ENCODE measurements at places on chromosomes 1 and 21.
A peak's percentile ranks its signal among the peaks of the same experiment; 100 is the strongest.

DNA sequence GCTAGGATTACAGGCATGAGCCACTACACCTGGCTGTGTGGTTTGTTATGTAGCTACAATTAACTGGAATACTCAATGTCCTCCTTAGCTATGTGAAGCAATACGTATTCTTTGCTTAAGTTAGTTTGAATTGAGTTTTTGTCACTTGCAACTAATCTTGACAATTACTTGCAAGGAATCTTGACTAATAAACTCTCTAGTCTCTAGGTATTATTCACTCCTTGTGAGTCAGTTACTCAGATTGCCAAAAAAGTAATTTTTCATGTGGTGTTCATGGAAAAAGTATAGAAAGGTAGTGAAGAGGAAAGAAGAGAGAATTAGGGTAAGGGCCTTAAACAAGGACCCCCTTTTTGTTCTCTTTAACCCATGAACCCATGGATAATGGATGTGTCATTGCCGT, 7.6 kb upstream of the SNX27 start:
- DNase-seq = no peak

DNA sequence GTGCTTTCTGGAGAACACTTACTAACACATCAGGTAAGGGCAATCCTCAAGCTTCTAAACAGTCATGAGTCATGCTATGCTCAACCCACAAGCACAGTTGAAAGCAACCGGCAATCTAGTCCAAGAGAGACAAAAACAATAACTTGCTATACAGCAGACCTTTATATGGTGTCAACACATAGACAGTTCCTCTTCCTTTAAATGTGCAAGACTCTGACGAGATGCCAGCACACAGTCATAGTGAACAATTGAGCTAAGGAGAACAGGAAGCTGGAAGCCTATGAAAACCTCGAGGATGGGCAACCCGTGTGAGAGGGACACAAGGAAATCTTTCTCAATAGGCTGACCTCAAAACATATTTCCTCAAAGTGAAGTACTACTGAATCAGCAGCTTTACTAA, 5.3 kb downstream of the ADIPOR1 start:
- DNase-seq = no peak

DNA sequence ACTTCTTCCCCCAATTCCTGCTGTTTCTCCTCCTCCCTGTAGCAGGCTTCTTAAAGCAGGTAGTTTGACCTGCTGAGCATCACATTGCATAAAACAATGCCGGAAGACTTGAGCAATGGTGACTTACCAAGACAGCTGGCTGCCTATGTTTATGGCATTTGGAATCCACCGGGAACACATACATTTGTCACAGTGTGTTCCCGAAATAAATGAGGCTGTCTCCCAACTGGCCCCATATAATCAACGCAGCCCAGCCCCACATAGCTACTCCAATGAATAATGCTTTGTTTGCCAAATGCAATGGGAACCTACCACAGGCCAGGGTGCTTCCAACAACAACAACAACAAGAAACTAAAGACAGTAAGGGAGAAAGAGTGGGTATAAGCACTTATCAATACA, 186.1 kb upstream of the MAP1LC3C start:
- DNase-seq = no peak

DNA sequence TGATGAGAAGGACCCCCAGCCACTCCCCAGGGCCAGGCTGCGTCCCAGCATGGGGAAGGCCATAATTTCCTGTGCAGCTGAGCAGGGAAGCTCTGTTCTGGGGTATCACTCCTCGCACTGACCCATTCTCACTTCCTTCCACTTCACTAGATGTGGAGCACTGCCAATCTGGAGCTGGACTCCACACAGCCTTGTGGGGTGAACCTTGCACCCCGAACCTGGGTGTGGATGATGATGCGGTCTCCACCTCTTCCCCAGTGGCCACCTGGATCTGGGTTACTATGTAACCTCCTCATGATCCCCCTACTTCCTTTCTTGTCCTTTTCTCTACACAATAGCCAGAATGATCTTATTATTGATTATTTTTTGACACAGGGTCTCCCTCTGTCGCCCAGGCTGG, 36.7 kb downstream of the CTNNBIP1 start:
- no peak for DNase-seq

DNA sequence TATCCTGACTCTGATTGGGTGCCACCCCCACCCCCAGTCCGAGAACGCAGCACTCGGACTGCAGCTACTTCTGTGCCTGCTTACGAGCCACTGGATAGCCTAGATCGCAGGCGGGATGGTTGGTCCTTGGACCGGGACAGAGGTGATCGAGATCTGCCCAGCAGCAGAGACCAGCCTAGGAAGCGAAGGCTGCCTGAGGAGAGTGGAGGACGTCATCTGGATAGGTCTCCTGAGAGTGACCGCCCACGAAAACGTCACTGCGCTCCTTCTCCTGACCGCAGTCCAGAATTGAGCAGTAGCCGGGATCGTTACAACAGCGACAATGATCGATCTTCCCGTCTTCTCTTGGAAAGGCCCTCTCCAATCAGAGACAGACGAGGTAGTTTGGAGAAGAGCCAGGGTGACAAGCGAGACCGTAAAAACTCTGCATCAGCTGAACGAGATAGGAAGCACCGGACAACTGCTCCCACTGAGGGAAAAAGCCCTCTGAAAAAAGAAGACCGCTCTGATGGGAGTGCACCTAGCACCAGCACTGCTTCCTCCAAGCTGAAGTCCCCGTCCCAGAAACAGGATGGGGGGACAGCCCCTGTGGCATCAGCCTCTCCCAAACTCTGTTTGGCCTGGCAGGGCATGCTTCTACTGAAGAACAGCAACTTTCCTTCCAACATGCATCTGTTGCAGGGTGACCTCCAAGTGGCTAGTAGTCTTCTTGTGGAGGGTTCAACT, 2.1 kb downstream of the RBM15 start:
- DNase-seq = no peak

- DNase-seq = no peak
These were observed 14.2 kb upstream of the GNG12 start for GRCh38 chr1:67847466-67847865.

DNA sequence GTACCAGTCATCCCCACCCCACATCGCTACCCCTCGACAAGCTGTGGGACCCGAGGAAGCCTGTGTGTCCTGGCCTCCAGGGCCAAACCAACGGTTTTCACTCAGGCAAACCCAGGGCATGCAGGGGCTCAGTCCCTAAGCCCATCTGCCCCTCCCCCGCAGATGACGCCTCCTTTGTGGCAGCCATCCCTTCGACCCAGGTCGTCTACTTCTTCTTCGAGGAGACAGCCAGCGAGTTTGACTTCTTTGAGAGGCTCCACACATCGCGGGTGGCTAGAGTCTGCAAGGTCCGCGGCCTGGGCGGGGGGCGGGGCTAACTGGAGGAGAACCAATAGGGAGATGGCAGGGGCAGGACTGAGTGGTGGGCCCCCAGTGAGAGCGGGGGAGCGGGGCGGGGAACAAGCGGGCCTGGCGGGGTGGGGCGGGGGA, 7.4 kb downstream of the SEMA4A start:
- DNase-seq = peak; percentile 40

- DNase-seq = no peak
These were observed 43.8 kb downstream of the RUNX3 start for GRCh38 chr1:24886241-24886640.

- DNase-seq = no peak
These were observed 14.3 kb downstream of the SETD4 start for GRCh38 chr21:36045993-36046392.

DNA sequence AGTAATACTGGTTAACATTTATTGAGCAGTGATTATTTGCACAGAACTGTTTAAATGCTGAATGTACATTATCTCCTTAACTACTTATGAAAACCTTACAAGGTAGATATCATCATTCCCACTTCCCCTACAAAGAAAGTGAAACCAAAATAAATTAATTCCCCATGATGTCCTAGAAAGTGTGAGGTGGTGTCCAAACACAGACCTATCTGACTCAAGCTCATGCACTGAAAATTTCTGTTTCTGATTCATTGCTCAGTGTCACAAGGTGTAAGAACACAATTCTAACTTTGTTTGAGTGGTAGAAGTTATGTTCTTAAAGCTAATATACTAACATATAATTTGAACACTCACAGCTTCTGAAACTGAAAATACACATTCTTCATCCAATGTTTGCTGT, 178.7 kb downstream of the MRPL39 start:
- DNase-seq = no peak

- DNase-seq = no peak
These were observed 50.8 kb downstream of the PTBP2 start for GRCh38 chr1:96772349-96772748.

- DNase-seq = no peak
These were observed 130.7 kb upstream of the COL11A1 start for GRCh38 chr1:103239034-103239433.

GRCh38 chr1:228867951-228868730, 132.9 kb downstream of the RHOU start:
- DNase-seq = no peak

DNA sequence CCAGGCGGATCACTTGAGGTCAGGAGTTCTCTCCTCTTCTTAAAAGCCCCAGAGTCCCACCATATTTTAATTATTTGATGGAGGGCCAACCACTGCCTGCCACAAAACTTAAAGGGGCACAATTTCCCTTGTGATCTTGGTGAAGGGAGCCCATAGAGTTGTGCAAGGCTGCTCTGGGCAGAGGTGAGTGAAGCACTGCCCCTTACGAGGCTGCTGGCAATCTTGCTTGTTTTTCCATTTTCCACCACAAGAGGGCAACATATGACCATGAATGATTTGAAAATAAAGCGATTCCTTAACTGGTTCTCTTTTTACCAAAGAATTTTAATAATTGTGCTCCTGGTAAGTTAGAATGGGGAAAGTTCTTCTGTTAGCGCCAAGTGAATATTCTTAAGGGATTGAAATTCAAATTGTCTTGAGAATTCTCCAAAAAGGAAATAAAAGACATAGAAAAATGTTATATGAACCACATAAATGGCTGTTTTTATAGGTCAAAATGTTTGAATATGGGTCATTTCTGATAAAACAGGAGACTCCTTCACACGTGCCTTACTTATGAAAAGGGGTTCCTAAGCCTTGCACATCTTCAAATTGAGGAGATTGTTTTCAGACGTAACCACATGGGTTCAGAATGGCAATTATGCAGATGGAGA, 22.7 kb downstream of the PGM1 start:
- peak; percentile 49 for DNase-seq

DNA sequence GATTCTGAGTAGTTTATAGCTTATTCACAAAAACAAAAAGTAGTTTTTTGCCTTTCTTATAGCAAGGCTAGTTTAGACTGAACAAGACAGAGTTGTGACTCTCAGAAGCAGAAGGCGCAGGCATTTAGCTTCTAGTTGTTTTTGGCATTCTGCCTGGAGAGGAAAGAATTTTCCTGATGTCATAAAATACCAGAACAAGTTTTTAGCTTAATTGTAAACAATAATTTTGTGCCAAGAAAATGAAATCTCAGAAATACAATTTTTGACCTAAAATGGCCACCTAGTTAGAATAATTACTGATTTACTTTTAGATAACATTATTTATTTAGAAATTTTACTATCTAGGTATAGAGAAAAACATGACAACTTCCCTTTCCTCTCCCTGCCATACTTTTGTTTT, 1.0 kb downstream of the DNAJB4 start:
- no peak for DNase-seq

GRCh38 chr1:100265931-100266740, at the start of gene RTCA:
RTCA (plus strand) TSS chr1:100266216; CDS start chr1:100266376, 160 bp downstream.
- DNase-seq = peak; percentile 93

DNA sequence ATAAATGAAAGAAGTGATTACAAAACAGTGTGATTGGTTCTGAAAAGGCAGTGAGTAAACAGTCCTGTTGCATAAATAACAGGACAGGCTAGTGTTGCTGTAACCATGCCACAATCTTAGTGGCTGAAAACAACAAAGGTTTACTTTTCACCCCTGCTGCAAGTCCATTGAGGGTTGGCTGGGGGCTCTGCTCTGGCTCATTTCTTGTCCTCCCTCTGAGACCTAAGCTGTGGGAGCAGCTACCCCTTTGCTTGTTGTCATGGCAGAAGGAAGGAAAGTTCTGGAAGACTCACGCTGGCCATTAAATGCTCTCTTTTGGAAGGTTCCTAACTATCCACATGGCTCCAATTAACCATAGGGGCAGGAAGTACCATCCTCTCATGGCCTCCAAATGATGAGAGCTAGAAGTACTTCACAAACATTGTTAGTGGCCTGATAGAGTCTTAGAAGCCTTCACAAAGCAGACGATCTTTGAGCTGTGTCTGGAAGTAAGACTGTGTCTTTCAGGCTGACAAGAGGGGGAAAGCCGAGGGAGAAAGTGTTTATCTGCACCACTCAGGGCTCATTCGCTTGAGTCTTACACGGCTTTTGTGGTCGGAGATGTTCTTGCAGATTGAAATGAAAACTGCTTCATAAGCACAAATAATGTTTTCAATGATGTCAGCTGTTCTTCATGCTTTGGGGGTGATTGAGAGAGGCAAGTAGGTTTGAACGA, 11.9 kb downstream of the RCSD1 start:
- no peak for DNase-seq

- no peak for DNase-seq
These were observed 1168.6 kb downstream of the KCNT2 start for GRCh38 chr1:195439661-195440060.

DNA sequence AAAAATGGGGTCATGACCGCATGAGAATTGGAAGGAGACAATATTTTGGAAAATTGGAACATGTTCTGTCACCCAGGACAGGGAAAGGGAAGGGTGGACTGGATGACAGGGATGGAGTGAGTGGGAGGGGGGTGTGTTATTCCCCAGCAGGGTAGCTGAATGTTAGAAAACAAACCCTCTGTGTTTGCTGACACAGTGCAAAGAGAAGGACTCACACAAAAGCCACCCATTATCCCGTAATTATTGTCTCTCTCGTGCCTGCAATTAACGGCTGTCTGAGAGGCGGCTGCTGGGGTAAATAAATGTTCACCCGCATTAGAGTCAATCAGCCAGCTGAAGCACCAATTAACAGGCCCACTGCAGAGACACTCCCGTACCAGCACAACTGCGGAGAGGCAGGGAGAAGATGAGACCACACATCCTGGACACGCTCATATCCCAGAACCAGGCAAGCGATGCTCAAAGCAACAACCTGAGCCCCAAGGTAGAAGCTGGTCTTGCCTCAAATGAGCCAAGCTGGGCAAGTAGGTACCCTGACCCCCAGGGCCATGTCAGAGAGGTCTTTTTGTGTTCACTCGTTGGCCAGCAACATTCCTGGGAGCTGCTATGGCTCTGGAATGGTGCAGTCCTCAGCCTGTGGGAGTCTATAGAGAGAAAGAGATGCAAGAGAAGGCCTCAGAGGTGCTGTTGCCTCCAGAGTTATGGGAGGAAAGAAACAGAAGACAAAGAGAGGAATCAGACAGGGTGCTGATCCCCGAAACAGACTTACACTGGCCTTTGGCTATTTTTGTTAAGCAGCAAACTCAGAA, 19.4 kb downstream of the PLEKHA6 start:
- DNase-seq = no peak

DNA sequence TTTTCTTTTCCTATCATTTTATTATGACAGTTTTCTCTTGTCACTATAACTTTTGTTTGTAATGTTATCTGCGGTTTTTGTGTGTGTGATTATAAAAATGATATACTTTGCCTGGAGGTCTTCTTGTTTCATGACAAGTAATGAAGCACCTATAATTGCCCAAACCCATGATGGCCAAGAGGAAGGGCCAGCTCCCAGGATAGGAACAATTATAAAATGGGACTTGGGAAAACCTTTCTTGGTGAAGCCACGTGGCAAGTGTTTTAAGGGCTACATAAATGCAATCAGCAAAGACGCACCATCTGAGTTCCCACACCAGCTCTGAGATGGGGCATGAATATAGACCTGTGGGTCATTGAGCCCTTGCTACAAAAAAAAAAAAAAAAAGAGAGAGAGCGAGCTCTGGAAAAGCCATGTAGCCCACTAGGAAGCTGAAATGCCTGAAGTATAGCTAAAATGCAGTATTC, 462.6 kb upstream of the RUNX1 start:
- DNase-seq = no peak

GRCh38 chr21:39845571-39846130, 21.6 kb upstream of the PCP4 start:
- no peak for DNase-seq

Data from stimulated activated naive CD8-positive, alpha-beta T cell treated with anti-CD3 and anti-CD28 coated beads, Interleukin-15, amount 100 ng/mL, for 72 hours (primary cell).